ENCODE measurements at places on chromosomes 1 and 21. TPM values are rescaled to one million over a fixed set of nuclear protein-coding genes. Genes with fewer than 3 reads are reported as not detected.
A peak's percentile ranks its signal among the peaks of the same experiment; 100 is the strongest.

DNA sequence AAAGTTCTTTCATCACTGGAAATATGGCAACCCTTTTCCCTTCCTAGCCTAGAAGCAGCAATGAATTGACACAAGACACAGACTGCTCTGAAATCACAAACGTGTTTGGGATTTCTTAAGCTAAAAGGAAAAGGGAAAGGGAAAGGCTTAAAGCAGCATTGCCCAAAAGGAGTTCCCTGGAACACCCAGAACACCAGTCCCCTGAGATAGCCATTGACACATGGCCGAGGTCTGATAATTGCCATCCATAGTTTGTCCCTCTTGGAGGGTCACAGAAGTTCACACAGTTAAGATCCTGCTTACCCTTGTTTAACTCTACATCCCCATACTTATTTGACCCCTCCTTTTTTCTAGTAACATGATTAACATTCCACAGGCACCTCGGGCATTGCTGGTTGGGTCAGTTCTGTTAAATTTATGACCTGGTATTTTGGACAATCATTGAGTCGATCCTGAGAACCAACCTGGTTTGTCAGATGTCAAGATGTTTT is 72.9 kb downstream of the ZNF281 start:
- no peak for DNase-seq

The SLC37A1 gene
- polyA plus RNA-seq = 7.9 TPM

- no peak for DNase-seq
These were observed 14.2 kb downstream of the UCK2 start for GRCh38 chr1:165841582-165842017.

DNA sequence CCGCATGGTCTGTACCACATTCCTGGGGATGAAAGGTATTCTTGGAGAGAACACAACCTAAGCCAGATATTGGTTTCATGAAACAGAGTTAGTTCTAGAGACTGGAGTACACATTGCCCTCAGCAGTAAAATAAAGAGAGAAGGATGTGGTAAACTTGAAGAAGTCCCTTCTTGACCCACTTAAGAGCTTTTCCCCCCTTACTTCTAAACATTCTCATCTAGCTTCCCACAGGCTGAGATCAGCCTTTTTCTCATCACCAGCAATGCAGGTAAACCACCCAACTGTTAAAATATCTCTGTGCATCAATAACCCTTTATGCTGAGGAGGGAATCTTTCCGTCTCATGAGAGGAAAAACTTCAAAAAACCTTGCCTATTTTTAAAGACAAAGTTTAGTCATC is 62.6 kb downstream of the SUSD4 start:
- no peak for DNase-seq

The CD34 gene
- polyA plus RNA-seq = 108 TPM

- peak; percentile 73 for DNase-seq
These were observed 30.1 kb downstream of the LRRC8D start for GRCh38 chr1:89850844-89851415.

GRCh38 chr1:109466125-109466451 is 258 bp upstream of the SYPL2 start:
- DNase-seq = no peak

DNA sequence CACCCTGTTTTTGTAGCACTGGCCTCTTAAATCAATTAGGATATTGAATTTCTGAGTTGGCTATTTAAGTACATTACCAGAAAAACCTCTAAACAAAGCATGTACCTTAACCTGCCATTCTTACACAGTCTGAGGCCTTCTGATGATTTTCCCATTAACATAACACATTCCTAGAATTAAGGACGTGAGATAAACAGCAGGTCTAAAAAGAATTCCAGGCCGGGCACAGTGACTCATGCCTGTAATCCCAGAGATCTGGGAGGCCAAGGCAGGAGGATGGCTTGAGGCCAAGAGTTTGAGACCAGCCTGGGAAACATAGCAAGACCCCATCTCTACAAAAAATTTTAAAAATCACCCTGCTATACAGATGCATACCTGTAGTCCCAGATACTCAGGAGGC is 18.0 kb upstream of the LRRC8D start:
- DNase-seq = no peak

DNA sequence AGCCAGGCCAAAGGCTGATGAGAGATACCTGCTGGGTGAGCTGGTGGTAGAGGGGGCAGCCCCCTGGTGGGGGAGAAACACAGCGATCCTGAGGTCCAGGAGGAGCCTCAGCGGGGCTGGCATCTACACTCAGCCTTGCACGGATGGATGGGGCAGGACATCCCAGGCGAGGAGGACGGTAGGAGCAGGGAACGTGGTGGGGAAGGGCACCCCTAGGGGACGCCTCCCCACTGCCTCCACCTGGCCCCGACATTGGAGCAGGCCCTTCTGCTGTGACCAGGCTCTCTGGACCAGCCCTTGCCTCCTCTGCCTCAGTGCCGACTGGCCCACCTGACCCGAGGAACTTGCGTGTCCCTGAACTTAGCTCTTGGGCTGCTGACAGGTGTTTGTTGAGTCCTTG is 6.4 kb upstream of the MMEL1 start:
- no peak for DNase-seq

The EXTL1 gene
- 1.6 TPM for polyA plus RNA-seq

DNA sequence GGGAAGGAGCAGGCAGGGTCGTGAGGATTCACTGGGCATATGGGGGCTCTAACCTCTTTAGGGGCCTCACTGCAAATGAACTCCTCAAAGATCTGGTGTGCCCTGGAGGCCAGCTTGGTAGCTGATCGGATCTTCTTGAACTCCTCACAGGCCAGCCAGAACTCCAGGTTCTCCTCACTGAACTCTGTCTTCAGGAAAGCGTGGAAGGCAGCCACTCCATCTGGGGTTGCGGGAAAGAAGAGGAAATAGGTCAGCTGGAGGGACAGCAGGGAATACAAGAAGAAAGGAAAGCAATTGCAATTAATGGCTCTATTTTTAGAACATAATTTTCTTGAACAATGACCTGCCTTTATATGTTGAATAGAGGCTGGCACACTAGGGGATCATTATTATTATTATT is 2.3 kb downstream of the RGS16 start:
- DNase-seq = no peak

DNA sequence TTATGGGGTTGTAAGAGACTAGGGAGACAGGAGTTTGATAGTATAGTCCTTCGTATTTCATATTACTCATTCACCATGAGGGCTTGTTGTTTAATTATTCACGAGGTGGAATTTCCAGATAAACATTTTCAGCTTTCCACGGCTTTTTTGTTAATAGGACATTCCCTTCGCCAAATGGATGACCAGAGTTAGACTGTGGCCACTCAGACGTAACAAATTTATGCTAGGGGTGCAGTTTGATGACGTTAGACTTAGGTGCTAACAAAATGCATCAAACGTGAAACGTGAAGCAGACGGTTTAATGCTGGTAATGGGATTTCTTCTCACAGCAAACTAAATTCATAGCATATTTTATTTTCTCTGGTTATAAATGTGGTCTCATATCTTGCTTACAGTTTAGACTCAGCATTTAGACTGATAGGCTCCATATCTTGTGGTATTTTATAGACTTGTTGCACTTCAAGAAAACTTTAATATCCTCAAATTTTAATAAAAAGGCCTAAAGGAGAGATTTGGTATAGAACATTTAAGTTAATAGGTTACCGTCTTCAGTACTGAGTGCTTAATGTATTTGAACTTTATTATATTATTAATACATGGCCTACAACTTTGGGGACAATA is 2.3 kb downstream of the DHX9 start:
- DNase-seq = peak; percentile 62

DNA sequence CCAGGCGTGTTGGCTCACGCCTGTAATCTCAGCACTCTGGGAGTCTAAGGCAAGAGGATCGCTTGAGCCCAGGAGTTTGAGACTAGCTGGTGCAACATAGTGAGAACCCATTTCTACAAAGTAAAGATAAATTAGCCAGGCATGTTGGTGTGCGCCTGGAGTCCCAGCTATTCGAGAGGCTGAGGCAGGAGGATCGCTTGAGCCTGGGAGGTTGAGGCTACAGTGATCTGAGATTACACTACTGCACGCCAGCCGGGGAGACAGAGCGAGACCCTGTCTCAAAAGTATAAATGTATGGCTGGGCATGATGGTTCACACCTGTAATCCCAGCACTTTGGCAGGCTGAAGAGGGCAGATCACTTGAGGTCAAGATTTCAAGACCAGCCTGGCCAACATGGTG is 51.5 kb upstream of the LBR start:
- no peak for DNase-seq

The SLC1A7 gene
- polyA plus RNA-seq = 0.09 TPM

The LCE1C gene
- not detected for polyA plus RNA-seq

DNA sequence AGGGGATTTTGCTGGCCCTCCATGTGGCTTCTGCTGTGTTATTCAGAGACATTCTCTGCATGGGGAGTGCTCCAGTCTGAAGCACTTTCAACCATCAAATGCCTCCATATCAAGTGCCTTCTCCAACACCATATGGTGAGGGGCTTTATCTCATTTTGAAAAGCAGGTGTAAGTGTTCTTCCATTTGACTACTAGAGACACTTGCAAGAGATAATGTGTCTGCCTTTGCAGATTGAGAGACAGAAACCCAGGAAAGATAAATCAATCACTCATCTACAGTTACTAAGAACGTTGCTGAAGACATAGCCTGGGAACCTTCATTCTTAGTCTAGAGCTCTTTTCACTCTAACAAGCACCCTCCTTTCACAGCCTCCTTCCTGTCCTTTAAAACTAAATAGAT is 29.5 kb upstream of the REG4 start:
- DNase-seq = no peak

The ASCL5 gene
- polyA plus RNA-seq = 0.15 TPM

DNA sequence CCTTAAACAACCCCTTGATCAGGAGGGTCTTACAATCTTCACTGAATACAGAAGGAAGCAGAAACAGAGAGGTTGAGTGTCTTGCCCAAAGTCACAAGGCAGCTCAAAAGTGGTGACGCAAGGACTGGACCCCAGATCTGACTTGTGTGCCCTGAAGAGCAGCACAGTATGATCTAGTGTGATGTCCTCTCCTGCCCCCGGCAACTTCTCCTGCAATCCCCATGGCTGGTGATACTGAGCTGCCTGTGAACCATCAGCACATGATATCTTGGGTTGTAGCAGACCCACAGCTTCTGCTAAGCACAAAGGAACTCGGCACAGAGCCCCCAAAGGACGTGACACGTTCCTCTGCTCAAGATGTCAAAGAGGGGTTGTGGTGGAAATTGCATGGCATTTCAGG is 51.2 kb upstream of the EDN2 start:
- no peak for DNase-seq

The ZNF695 gene
- 5.0 TPM for polyA plus RNA-seq

The CXADR gene
- polyA plus RNA-seq = 28.6 TPM

- DNase-seq = no peak
These were observed 65.7 kb downstream of the NVL start for GRCh38 chr1:224264321-224264720.

DNA sequence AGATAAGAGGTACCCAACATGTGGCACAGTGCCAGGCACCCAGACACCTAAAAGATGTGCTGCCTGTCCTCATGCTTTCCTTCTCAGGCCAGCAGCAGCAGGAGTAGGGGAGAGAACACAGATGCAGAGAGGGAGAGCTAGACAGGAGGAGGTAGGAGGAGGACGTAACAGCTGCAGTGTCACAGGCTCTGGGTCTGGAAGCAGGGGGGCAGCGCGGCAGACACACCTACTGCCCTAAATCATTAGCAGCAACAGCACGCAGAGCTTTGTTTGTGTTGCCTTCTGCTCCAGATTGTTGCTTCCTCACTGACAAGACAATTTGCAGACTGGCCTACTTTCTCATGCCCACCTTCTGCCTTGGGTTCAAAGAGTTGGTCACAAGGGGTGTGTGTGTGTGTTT is 196.7 kb upstream of the DAB1 start:
- DNase-seq = peak; percentile 24

DNA sequence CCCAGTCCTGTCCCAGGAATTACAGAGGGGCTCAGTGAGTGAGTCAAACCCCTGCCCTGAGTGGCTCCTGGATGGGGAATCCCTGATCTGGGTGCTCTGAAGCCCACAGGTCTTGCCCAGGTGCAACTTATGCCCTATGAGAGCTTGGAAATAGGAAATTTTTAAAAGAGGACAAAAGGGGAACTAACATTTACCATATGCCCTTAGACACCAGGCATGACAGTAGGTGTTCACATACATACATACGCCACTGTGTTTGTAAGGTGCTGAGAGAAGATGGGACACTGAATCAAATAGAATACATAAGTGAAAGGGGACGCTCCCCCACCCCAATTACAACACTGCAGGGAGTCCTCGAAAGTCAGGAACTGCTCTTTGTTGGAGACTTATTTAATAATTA is 1.4 kb downstream of the CFAP45 start:
- DNase-seq = no peak

DNA sequence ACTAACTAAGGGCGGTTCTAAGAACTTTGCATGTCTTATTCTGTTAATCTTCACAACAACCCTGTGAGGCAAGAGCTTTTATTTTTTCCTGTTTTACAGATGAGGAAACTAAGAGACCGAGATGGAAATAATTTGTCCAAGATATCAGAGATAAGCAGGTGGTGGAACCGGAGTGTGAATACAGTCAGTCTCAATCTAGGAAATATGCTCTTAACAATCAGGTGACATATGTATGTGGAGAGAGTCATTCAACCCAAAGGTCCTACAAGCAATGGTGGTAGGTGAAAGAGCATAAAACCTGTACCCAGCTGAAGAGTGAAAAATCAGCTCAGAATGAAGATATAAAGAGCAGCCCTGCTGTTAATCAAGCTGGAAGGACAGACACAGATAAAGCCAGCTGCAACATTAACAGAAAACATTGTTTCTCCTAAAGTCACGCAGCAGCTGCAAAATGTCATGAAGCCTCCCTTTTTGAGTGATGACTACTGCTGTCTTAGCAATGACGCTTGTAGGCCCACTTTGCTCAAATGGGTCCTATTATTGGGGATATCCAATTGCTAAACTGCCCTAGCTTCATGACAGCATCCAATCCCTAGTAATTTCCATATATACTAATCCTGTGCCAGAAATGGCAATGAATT is 30.5 kb upstream of the FCAMR start:
- no peak for DNase-seq

DNA sequence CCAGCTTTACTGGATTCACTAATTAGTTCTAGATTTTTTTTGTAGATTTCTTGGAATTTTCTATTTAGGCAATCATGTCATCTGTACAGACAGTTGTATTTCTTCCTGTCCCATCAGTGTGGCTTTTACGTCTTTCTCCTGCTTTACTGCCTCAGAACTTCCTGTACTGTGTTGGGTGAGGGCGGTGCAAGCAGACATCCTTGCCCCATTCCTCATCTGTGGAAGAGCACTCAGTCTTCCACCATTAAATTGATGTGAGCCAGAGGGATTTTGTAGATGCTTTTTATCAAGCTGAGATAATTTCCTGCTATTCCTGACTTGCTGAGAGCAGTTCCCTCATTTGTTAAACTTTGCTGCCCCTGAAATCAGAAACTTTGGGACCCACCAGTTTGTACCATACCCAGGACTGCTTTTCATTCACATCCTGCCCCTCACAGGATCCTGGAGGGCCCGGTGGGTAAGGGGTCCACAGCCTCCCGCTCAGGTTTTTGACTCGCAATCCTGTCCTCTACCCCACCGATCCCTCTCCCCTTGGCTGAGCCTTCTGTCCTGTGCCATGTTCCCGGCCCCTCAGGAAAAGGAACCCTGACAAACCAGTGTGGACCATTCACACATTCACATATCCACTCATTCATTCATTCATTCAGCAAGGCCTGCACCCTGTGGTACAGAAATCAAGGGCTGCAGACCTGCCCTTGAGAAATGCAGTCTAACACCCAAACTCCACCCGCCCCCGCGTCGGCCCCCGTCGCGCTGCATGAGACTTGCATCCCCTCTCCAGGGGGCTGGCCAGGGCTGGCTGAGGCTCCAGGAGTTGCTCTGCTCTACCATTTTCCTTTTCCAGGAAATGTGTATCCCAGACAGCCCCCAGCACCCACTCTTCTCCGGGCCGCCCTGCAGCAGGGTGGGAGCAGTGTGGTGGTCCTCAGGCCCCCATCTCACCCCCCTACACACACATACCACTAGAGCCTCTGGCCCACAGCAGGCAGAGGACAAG is 246.5 kb upstream of the VAMP3 start:
- DNase-seq = no peak
